ENCODE measurements at places on chromosomes 11 and 22.
A peak's percentile ranks its signal among the peaks of the same experiment; 100 is the strongest.

- peak; percentile 54 for DNase-seq
These were observed 12.3 kb downstream of the SMPD1 start for GRCh38 chr11:6402561-6402981.

- no peak for DNase-seq
These were observed 13.0 kb downstream of the LTO1 start for GRCh38 chr11:69662021-69662698.

DNA sequence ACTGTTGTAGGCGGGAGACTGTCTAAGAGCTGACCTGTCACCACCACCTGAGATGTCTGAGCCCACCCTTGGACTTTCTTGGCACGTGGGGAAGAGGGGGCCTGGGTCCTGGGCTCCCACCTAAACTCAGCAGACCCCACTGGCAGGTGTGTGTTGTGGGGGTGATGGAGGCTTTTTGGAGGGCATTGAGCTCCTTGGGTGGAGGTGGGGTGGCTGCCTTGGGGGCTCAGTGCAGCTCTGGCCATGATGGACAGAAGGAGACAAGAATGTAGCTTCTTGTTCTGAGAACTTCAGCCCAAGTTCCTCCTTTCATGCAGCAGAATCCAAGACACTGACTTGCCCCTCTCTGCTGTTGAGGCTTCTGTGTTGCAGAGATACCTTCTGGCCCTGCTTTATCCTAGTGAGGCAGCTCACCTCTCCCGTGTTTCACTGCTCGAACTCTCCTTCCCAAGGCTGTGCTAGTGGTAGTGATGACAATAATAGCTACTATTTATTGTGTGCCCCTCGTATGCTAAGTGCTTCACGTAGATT lies 116.6 kb upstream of the OR4B1 start:
- no peak for DNase-seq

- DNase-seq: no peak
These were observed at the start of gene IGSF22 for GRCh38 chr11:18726040-18726439. Gene IGSF22 (minus strand): TSS chr11:18726188. CDS start chr11:18724236, 1,952 bp downstream.

DNA sequence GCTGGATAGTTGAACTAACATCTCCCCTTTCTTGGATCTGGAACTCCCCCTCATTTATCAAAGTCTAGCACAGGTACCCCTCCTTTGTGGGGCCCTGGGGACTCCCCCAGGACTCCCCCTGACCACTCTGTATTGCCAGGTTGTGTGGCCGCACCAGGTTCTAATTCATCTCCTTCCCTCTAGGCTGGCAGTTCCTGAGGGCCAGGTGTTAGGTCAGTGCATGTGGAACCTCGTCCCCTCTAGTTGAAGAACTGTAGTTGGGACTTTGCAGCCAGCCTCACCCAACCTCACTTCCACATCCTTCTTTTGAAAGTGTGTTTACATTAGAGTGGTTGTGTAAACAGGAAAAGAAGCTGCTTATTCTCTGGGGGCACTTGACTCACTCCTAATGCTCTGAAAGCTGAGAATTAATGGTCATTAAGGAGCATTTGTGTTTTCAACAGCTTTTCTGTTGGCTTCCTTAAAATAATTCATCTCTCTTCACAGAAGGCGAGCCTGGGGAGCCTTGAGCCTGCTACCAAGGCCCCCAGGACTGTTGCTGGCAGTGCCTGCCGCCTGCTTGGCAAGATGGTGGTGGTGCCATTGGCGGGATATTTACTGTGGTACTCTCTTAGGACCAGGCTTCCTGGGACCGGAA lies 11.8 kb downstream of the UPB1 start:
- no peak for DNase-seq

- DNase-seq: no peak
These were observed 52.0 kb downstream of the CADM1 start for GRCh38 chr11:115452241-115452640.

- no peak for DNase-seq
These were observed 294.2 kb upstream of the ANO3 start for GRCh38 chr11:26037716-26038115.

DNA sequence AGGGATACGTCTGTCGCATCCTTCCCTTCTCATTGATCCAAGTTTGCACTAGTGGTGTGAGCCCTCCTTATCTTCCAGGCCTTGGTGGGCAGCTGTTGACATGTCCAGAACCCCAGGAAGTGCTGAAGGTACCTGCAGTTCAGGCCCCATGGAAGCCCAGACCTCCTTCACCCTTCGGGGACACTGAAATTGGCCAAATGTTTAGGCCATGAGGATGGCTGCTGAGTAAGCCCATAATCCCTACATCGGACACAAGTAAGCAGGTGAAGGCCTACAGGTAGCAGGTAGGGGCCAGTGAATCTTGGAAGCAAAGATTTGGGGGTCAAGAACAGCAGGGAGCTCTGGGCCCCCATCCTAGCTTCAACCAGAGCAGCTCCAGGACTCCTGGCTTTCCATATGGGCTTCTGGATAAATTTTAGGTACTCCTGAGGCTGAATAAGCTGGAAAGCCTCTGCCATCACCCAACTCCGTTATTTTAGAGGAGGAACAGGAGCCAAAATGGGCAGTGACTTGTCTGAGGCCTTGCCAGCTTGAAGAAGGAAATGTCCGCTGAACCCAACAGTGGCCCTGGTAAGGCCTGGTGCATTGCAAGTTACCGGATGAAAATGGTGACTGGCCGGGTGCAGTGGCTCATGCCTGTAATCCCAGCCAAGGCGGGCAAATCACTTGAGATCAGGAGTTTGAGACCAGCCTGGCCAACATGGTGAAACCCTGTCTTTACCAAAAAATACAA lies 45.2 kb downstream of the MORC2 start:
- DNase-seq: no peak

- DNase-seq: no peak
These were observed 38.2 kb upstream of the LYVE1 start for GRCh38 chr11:10606536-10607208.

- no peak for DNase-seq
These were observed 271.2 kb upstream of the SYN3 start for GRCh38 chr22:33329398-33329797.

- no peak for DNase-seq
These were observed 3.4 kb downstream of the ARSA start for GRCh38 chr22:50624347-50625130.

- DNase-seq: no peak
These were observed 5.6 kb upstream of the TIRAP start for GRCh38 chr11:126277322-126277721.

Data from activated CD8-positive, alpha-beta memory T cell treated with anti-CD3 and anti-CD28 coated beads for 4 hours (primary cell).